Mesothelial cell of epicardium (in vitro differentiated cells): ENCODE measurements at places on chromosomes 4 and X. TPM values are rescaled to one million over a fixed set of nuclear protein-coding genes. Genes with fewer than 3 reads are reported as not detected.

- H3K4me3 ChIP-seq, result no peak overlapping the region
- H3K27ac ChIP-seq, result peak overlapping the region; percentile 31
- peaks cover 18% of the 10 kb centered on the region for H3K36me3 ChIP-seq
- H3K27me3 ChIP-seq, result no peaks in the 10 kb centered on the region
- DNase-seq, result no peak
- peaks cover 12% of the 10 kb centered on the region for H3K4me1 ChIP-seq
These were observed 16.8 kb downstream of the SCFD2 start for GRCh38 chr4:53349091-53349491.

GRCh38 chr4:77125961-77126360 lies 31.0 kb upstream of the CCNG2 start:
- H3K27me3 ChIP-seq, result no peaks in the 10 kb centered on the region
- H3K27ac ChIP-seq, result peak overlapping the region; percentile 39
- H3K36me3 ChIP-seq, result peaks cover 3% of the 10 kb centered on the region
- H3K4me3 ChIP-seq, result no peak overlapping the region
- H3K4me1 ChIP-seq, result peaks cover 39% of the 10 kb centered on the region

DNA sequence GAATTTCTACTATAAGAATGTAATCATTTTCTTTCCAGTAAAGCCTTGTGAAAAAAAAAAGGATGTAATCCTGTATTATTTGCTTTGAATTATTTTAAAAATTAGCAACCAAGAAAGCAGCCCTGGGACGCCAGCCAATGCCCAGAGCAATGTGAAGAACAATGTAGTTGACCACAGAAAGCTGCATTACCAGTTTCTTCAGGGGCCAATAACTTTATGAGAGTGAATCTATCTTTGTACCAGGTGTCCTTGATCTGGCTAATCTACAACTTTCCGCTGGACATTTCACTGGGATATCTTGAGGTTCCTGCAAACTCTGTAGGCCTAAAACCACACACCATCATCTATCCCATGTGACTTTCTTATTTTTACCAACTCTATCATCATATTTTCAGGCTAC lies 7.6 kb upstream of the KLHL2 start:
- no peak for DNase-seq
- peaks cover 6% of the 10 kb centered on the region for H3K27me3 ChIP-seq
- H3K4me1 ChIP-seq, result peaks cover 6% of the 10 kb centered on the region

DNA sequence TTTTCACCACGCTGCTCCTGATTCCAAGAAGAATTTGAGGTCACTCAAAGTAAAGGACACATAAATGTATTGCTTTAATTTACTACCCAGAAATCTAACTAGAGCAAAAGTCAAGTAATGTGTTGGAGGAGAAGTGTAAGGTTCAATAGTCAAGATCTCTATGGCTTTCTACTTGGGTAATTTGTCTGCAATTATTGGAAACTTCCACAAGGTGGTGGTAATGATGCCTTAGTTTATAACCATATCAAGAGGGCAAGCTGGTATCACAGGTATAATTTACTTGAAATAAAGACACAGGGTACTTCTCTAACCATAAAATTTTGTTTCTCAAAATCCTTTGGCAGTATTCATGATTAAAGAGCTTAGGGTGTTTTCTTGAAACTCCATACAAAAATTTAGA lies 10.2 kb upstream of the GRIA3 start:
- H3K4me3 ChIP-seq, result no peak overlapping the region
- no peak overlapping the region for H3K27ac ChIP-seq
- H3K36me3 ChIP-seq, result no peaks in the 10 kb centered on the region
- DNase-seq, result no peak
- H3K4me1 ChIP-seq, result no peaks in the 10 kb centered on the region

GRCh38 chr4:168853770-168854169 lies 156.3 kb downstream of the CBR4 start:
- H3K27ac ChIP-seq, result peak overlapping the region; percentile 79
- no peak overlapping the region for H3K4me3 ChIP-seq
- peaks cover 32% of the 10 kb centered on the region for H3K36me3 ChIP-seq
- no peaks in the 10 kb centered on the region for H3K27me3 ChIP-seq

GRCh38 chrX:26851981-26852380 lies 611.2 kb downstream of the PPP4R3C start:
- no peak overlapping the region for H3K4me3 ChIP-seq
- no peak overlapping the region for H3K27ac ChIP-seq
- no peak for DNase-seq
- peaks cover 2% of the 10 kb centered on the region for H3K4me1 ChIP-seq
- H3K27me3 ChIP-seq, result no peaks in the 10 kb centered on the region
- no peaks in the 10 kb centered on the region for H3K36me3 ChIP-seq

- H3K27me3 ChIP-seq, result no peaks in the 10 kb centered on the region
- DNase-seq, result no peak
- H3K4me1 ChIP-seq, result no peaks in the 10 kb centered on the region
- H3K27ac ChIP-seq, result no peak overlapping the region
These were observed 824.5 kb upstream of the DIAPH2 start for GRCh38 chrX:95860127-95860526.

DNA sequence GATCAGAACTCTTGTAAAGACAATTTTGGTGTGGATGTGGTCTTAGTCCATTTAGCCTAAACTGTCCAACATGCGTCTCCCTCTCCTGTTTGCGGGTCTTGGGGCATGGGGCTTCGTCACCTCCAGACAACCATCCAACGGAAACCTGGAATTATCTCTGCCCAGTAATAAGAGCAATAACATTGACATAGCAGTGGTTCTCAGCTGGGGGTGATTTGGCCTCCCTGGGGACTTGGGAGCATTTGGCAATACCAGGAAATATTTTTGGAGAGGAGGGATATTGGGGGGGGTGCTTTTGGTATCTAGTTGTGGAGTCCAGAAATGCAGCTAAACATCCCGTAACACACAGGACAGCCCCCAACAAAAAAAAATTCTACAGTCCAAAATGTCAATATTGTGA lies 47.2 kb downstream of the SEL1L3 start:
- H3K27ac ChIP-seq, result no peak overlapping the region
- no peak for DNase-seq
- no peak overlapping the region for H3K4me3 ChIP-seq
- H3K4me1 ChIP-seq, result peaks cover 19% of the 10 kb centered on the region

- no peak overlapping the region for H3K27ac ChIP-seq
- H3K4me3 ChIP-seq, result no peak overlapping the region
- peaks cover 24% of the 10 kb centered on the region for H3K4me1 ChIP-seq
- no peak for DNase-seq
- H3K27me3 ChIP-seq, result no peaks in the 10 kb centered on the region
- peaks cover 3% of the 10 kb centered on the region for H3K36me3 ChIP-seq
These were observed 73.1 kb upstream of the ANKRD50 start for GRCh38 chr4:124785645-124786044.

GRCh38 chr4:114386637-114387233 lies 211.9 kb upstream of the UGT8 start:
- H3K4me3 ChIP-seq, result no peak overlapping the region
- H3K4me1 ChIP-seq, result no peaks in the 10 kb centered on the region
- no peak overlapping the region for H3K27ac ChIP-seq
- no peaks in the 10 kb centered on the region for H3K36me3 ChIP-seq
- H3K27me3 ChIP-seq, result peaks cover 4% of the 10 kb centered on the region

DNA sequence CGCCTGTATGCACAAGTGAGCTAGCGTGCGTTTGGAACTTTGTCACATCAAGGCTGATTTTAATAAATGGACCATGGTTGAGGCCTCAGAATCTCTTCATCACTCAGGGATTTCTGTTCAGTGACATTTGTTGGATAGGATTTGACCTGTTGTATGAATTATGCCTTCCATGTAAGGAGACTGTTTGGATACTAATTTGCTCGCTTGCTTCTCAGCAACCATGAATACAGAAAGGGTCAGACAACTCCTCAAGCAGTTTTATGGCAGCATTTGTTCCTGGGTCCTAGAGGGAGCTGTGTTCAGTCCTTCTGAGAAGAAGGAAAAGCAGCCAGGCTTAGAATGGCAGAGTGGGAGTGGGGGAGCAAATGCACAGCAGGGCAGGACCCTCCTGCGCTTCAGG lies 269.7 kb upstream of the LCORL start:
- peaks cover 2% of the 10 kb centered on the region for H3K4me1 ChIP-seq
- H3K36me3 ChIP-seq, result no peaks in the 10 kb centered on the region
- DNase-seq, result no peak

DNA sequence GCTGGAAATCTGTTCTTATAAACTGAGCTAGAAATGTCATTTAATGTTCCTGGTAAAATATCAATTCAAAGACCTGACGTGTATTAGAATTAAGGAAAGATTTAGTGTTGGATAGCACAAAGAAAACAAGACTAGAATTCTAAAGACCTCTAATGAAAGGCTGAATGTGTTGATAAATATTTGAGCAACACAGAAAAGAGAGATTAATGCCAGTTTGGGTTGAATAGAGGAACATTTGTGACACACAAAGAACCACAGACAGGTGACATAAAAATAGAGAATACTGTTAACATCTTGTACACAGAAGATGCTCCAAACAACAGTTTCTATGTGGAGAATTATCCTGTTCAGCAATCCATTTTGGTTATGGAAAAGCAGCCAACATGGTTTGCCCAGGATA lies 222.1 kb upstream of the GALNT7 start:
- H3K36me3 ChIP-seq, result no peaks in the 10 kb centered on the region
- H3K27me3 ChIP-seq, result no peaks in the 10 kb centered on the region
- no peak for DNase-seq
- peaks cover 19% of the 10 kb centered on the region for H3K4me1 ChIP-seq
- H3K4me3 ChIP-seq, result no peak overlapping the region

GRCh38 chrX:8870411-8870810 lies 69.2 kb upstream of the FAM9A start:
- no peak overlapping the region for H3K27ac ChIP-seq
- H3K36me3 ChIP-seq, result no peaks in the 10 kb centered on the region
- H3K4me1 ChIP-seq, result no peaks in the 10 kb centered on the region
- no peak for DNase-seq
- no peaks in the 10 kb centered on the region for H3K27me3 ChIP-seq
- no peak overlapping the region for H3K4me3 ChIP-seq

DNA sequence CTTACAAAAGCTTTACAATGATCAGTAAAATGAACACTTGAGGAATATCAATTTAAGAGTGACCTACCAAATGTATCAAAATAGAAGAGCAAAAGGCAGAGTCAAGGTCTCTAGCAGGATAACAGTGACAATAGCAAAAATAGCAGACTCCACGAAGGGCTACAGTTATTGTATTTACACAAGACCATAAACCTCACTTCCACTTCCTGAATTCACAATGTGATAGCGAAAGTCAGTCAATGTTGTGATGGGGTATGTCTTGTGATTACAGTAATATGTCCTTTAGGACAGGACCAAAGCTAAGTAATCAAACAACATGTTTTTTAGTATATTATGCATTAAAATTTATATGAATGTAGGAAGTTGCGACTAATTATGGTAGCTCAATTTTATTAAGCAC lies 139.6 kb downstream of the IQCM start:
- DNase-seq, result no peak
- H3K27me3 ChIP-seq, result no peaks in the 10 kb centered on the region
- no peaks in the 10 kb centered on the region for H3K4me1 ChIP-seq
- H3K27ac ChIP-seq, result no peak overlapping the region

GRCh38 chr4:89196745-89197144 lies 85.4 kb downstream of the TIGD2 start:
- no peak for DNase-seq
- peaks cover 16% of the 10 kb centered on the region for H3K4me1 ChIP-seq
- H3K4me3 ChIP-seq, result no peak overlapping the region
- no peaks in the 10 kb centered on the region for H3K36me3 ChIP-seq

DNA sequence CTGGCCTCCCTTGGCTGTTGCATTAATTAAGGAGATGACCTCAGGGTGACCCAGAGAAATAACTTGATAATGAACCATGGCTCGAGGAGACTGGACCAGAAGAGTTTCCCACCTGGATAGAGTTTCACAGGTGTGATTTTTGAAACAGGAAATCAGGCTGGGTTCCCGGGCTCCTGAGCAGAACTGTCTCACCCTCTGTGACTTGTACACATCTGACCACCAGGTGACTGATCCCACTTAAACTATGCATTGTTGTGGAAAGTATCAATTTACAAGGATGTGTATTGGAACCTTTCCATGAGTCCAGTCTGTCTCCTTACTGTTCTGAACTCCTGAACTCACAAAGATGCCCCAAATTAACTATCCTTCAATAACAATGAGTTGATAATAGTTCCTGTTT lies 220.3 kb downstream of the PTTG2 start:
- H3K27ac ChIP-seq, result no peak overlapping the region
- H3K4me3 ChIP-seq, result no peak overlapping the region
- H3K27me3 ChIP-seq, result no peaks in the 10 kb centered on the region
- no peak for DNase-seq

DNA sequence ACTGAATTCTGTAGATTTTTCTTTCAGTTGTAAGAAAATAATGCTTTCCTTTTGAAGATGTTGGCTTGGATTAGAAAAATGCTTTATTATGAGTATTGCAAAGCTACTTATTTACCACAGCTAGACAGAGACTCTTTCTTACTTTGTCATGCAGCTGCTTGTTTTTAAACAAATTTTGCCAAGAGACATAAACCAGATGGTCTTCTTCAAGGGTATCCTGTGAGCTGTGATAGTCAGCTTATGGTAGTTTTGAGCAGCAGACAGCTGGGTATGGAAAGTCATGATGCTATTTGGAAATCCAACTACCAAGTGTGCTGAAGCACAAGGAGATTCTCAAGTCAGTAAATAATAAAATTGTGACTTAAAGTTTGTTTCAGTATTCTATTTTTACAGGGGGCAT lies 941.5 kb downstream of the DMD start:
- H3K27me3 ChIP-seq, result no peaks in the 10 kb centered on the region
- H3K4me1 ChIP-seq, result no peaks in the 10 kb centered on the region
- H3K4me3 ChIP-seq, result no peak overlapping the region
- no peak overlapping the region for H3K27ac ChIP-seq
- H3K36me3 ChIP-seq, result peaks cover 16% of the 10 kb centered on the region
- DNase-seq, result no peak

DNA sequence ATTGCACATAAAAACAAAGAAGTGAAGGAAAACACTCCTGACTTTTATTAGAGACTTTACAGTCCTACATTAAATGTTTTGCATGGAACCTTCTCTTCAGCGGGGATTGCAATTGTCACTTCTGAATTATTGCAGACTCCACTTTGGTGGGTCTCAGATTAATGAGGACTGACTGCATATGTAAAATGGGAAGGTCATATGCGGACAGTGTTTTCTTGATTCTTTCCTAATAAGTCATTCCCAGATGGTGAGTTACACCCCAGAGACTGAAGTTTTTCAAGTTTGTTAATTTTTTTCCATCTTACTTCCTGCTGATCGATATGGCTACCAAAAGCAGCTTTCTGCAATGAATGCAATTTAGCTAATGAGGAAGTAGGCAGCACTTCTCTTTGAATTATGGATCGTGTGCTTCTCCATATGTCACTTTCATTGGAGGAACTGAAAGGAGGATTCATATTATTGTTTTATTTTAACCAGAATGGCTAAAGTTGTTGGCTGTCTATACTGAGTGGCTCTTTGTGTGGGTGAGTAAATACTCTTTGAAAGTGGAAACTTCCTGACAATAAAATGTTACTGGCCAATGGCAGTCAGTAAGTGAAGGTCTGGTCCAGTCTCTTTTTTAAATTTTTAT lies 119.3 kb upstream of the CLNK start:
- peaks cover 5% of the 10 kb centered on the region for H3K4me1 ChIP-seq
- H3K4me3 ChIP-seq, result no peak overlapping the region
- no peak for DNase-seq
- H3K27me3 ChIP-seq, result no peaks in the 10 kb centered on the region

The SPATA4 gene
- 0.20 to 0.74 TPM (median 0.40 TPM) in 3 replicates for total RNA-seq

The FAM236A gene
- not detected in 3 replicates for total RNA-seq

The GPR143 gene
- 6.4 to 7.7 TPM (median 7.3 TPM) in 3 replicates for total RNA-seq

The SSX2B gene
- not detected in 3 replicates for total RNA-seq

The H2AZ1 gene
- 189 to 203 TPM (median 199 TPM) in 3 replicates for total RNA-seq

The POLR2B gene
- 99.7 to 103 TPM (median 102 TPM) in 3 replicates for total RNA-seq

The NEUROG2 gene
- not detected in 3 replicates for total RNA-seq

The PWWP3B gene
- 3.9 to 4.1 TPM (median 4.0 TPM) in 3 replicates for total RNA-seq

The MAGEC1 gene
- total RNA-seq, result not detected in 3 replicates

The TAF7L gene
- 0.36 to 0.53 TPM (median 0.45 TPM) in 3 replicates for total RNA-seq

The DSPP gene
- not detected in 3 replicates for total RNA-seq
